ENCODE measurements at places on chromosomes 12 and 14.

- DNase-seq: no peak
Observed at GRCh38 chr14:99267837-99268781, 3.9 kb downstream of the BCL11B start.

DNA sequence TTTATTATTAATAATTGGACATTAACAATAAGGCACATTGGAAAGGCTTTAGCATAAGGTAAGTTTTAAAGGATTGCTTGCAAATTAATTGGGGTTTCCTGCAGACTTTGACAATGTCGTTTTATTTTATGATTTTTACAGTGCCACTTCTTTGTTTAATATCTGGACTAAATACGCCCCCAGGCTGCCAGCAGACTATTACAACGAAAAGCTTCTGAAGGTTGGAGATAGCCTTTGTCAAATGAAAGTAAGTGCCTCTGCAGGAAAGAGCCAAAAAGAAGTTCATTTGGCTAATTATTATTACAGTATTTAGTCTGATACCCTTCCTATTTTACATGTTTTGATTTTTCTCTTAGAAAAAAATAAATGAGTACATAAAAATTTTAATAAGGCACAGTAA lies 11.3 kb downstream of the CFAP54 start:
- DNase-seq: no peak

DNA sequence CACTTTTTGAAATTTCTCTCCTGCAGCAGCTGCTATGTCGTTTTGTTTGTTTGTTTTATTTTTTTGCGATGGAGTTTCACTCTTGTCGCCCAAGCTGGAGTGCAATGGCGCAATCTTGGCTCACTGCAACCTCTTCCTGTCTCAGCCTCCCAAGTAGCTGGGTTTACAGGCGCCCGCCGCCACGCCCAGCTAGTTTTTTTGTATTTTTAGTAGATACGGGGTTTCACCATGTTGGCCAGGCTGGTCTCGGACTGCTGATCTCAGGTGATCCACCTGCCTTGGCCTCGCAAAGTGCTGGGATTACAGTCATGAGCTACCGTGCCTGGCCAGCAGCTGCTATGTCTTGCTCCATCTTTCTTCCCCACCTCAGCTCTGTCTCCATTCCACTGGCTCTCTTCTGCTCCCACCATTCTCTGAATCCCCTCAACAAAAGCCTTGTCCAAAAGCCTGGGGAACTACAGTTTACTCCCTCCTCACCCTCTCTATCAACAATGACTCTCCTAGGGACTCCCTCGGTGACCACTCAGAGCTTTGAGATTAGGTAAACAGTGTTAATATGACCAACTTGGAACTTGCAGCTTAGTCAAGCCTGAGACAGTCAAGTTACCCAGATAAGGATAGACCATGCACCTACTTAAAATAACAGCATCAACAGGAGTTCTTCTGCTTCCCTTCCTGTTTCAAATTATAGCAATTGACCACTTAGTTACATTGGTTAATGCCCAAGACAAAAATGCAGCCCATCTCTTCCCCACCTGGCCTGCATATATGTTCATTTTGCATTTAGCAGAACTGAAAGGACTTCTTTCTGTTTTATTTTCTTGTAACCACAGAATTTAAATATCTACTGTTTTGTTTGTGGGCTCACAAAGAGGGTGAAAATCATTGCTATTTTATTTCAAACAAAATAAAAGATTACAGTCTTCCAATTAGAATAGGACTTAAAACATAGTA lies 189.0 kb upstream of the AMIGO2 start:
- no peak for DNase-seq

GRCh38 chr12:89243771-89244170 lies 108.5 kb downstream of the DUSP6 start:
- no peak for DNase-seq

DNA sequence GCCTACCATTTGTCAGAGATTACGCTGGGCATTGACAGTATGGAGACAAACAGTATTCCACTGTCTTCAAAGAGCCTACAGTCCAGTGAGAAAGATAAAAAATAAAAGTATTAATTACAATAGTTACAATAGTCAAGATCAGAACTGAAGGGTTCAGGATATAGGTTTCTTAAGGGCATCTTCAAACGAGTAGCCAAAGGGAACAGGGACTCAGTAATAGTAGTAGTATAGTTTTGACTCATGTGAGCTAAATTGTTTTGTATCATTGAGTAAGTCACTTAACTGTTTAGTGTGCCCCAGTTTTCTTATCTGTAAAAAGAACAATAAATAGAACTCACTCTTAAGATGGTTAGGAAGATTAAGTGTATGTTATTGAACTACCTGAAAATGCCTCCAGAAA lies 123.6 kb downstream of the METTL25 start:
- no peak for DNase-seq

DNA sequence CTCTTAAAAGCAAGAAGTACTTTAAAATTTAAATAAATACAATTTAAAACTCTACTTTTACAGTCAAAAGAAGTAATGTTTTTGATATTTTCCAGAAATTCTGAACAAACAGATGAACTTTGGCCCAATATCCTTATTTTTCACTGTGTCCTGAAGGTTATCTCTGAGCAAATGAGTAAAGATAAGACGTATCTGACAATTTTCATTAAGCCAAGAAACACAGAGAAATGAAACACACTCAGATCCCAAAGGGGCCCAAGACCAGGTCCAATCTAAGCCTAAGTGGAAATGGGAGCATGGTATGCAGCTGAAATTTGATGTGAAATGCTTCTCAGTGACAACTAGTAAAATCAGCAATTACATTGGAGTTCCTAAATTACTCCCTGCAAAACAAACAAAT lies 105.6 kb upstream of the COCH start:
- DNase-seq: no peak

- no peak for DNase-seq
Observed at GRCh38 chr14:29111554-29111953, 345.0 kb downstream of the FOXG1 start.

GRCh38 chr14:75370416-75371205 lies 57.2 kb upstream of the JDP2 start:
- no peak for DNase-seq

GRCh38 chr12:63150713-63151622 lies at the start of gene AVPR1A:
Gene AVPR1A (minus strand): TSS chr12:63151201. CDS start chr12:63150836, 365 bp downstream.
- no peak for DNase-seq

- no peak for DNase-seq
Observed at GRCh38 chr12:52258335-52258901, 16.0 kb upstream of the KRT86 start.

DNA sequence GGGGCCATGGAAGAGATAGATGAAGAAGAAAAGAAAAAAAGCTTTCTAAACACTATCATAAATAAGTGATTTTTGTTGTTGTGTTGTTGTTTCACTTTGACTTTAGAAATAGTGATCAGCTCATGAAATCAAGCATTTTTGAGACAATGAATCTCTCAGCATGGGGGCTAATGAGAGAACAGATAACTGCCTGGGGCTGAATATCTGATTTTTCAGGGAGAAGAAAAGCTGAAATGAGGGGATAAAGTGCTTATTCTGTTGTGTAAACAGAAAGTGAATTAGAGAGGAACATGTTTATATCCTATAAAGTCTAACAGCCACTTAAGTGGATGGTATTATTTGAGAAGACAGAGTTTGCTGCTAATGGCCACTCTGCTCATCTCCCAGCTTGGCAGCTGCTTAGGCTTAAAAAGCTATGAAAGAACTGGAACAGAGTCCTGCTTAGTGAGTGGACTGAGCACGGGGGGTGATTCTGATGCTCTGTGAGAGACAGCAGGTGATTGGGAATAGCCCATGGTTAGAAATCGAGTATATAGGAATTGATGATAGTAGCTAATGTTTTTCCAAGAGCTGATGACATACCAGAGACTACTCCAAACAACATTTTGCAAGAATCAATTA lies 646.1 kb upstream of the TMEM132C start:
- no peak for DNase-seq

DNA sequence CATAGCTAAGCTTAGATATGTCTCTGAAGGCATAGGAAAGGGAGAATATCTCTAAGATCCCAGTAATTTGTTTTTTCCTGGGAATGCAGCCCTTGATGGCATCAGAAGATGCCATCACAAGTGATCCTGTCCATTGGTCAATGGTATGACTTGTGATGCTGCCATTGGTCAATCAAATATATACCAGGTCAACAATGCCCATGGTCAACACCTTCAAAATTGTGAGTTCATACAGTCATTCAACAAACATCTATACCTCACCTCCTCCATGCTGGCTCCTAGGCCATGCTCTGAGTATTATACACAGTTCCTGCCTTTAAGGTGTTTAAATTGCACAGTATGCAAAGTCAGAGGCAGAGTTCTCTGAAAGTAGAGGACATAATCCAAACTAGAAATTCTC lies 19.3 kb upstream of the IL22 start:
- no peak for DNase-seq

DNA sequence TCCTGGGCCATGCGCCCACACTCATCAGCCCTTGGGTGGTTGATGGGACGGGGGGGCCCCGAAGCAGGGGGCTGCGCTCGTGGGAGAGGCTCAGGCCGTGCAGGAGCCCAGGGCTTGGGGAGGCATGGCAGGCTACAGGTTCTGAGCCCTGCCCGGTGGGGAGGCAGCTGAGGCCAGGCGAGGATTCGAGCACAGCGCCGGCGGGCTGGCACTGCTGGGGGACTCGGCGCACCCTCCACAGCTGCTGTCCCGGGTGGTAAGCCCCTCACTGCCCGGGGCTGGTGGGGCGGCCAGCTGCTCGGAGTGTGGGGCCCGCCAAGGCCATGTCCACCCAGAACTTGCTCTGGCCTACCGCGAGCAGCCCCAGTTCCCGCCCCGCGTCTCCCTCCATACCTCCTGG lies 295.8 kb upstream of the SEL1L start:
- DNase-seq: no peak

DNA sequence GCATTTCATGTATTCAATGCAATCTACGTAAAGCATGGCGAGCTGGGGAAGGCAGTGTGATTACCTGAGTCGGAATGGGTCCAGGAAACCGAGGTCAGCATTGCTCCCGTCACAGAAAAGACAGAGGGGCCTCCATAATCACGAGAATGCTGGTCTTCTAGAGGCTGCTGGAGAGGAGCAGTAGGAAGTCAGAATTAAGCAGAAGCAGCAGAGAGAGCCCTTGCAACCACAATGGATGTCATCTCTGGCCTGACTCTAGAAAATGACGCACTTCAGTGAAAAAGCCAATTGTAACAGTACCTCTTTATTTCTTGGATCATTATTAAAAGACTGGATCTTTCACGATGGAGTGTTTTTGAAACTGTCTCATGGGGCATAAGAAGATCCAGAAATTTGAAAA lies 69.5 kb upstream of the FOXN3 start:
- no peak for DNase-seq

DNA sequence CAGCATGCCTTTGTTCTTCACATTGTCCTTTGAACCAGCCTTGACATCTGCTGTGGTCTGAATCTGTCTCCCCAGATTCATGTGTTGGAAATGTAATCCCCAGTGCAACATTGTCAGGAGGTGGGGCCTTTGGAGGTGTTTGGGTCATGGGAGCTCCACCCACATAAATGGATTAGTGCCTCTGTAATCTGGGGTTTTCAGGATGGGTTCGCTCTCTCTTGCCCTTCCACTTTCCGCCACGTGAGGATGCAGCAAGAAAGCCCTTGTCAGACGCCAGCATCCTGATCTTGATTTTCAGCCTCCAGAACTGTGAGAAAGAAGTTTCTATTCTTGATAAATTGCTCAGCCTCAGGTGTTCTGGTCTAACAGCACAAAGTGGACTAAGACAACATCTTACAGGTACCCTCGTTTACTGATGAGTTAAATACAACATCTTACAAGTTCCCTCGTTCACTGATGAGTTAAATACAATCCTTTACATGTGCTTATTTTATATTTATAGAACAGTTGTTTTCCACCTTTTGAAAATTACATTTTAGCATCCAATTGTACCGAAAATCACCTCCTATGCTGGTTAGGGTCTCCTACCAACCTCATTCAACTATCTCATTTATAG lies 54.4 kb upstream of the RIMBP2 start:
- no peak for DNase-seq

GRCh38 chr12:67441736-67442346 lies 172.7 kb downstream of the CAND1 start:
- peak; percentile 56 for DNase-seq

DNA sequence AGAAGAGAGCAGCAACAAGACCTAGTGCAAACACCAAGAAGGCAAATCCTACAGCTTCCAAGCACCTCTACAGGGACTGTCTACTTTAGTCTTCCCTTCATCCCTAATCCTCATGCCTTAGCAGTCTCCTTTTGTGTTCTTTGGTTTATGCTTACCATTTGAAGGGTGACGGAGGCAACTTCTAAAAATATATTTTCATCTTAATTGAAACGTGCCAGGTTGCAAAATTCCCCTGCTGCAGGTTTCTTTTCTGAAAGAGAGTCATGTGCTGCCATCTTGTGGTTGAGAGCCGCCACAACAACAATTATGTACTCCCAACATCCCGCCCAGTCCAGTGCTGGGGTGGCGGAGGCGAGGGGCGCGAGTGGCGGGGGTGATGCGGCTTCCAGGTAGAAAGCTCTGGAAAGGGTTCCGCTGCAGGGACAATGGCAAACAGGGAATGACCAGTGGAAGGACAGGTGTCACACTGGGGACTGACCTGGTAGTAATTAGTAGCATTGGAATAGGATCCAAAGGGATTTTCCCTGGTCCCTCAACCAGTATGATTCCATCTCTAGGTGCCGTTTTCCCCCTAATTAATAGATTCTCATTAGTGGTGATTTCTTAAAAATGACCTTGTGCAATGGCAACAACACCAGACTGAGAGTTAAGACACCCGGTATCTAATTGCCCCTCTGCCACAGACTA lies 80.3 kb upstream of the GNG2 start:
- DNase-seq: peak; percentile 29

DNA sequence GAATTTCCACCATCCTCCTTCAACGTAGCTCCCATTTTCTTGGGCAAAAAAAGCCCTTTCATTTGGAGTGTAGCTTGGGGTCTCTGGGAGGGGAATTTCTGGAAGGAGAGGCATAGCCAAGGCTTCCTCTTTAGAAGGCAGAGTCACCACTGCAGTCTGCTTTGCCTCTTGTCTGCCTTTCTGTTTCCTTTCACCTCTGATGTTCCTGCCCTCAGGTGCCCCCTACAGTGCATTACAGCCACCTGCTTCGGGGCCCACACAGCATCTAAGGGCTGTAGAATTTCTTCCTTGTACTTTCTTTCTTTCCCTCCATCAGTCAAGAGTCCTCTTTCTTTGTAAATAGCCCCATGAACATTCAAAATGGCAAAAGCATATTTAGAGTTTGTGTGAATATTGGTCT lies 1313.9 kb downstream of the TMEM121 start:
- DNase-seq: no peak

DNA sequence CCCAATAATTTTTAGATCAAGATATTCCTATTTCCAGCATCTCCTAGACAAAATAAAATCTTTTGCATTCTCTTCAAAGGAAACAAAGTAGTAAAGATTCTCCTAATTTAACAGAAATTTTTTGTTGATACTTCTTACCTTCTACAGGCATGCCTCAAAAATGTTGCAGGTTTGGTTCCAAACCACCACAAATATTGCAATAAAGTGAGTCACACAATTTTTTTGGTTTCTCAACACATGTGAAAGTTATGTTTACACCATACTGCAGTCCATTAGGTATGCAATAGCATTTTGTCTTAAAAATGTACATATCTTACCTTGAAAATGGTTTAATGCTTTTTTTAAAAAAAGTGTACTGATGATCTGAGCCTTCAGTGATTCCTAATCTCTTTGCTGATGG lies 65.6 kb upstream of the USP15 start:
- DNase-seq: no peak

- DNase-seq: no peak
Observed at GRCh38 chr12:22658214-22658613, 33.2 kb downstream of the ETNK1 start.

GRCh38 chr12:123446333-123446713 lies 9.8 kb upstream of the RILPL2 start:
- DNase-seq: no peak

Data from AG09319 (cell line).